ENCODE measurements at places on chromosomes 11 and 22.

DNA sequence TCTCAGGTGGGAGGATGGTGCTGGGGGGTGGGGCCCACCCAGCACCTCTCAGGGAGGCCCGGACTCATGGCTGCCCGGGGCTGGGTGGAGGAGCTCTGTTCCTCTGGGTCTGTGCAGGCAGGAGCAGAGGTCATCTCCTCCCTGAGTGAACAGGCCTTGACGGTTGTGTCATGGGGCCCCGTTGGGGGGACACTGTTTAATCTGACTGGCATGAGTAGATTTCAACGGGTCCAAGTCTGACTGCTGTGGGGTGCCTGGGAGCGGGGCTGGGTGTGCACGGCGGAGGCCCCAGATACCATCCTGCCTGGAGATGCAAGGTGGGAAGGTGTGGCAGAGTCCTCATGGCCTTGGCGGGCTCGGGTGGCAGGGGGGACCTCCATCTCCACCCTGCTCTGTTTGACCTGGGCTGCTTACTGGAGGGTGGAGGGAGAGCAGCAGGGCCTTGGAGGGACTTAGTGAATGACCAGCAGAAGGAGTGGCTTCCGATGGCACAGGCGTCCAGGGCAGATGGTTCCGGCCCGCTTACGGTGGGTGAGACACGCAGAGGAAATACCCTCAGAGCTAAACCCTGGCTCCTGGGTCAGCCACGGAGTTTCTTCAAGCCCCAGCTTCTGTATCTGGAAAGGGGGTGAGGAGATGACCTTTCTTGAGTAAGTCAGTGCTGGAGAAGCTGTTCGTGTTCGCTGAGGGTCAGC lies 48.7 kb downstream of the SMIM38 start:
- DNase-seq: no peak

DNA sequence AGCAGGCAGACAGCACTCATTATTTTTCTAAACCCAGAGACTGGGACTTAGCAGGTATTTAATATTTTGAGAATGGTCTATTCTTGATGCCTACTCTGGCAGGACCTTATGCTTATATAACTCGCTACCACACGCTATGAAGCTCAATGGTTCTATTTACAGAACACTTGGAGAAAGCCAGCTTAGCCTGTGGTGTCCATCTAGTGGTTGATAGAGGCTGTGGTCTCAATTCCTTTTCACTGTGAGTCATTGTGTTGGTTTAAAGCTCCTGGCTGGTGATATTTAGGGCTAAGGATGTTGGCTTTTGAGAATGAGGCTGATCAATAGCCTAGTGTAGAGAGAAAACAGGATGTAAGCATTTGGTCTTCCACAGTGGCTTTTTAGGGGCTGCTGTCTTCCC lies 206.4 kb downstream of the DBX1 start:
- no peak for DNase-seq

DNA sequence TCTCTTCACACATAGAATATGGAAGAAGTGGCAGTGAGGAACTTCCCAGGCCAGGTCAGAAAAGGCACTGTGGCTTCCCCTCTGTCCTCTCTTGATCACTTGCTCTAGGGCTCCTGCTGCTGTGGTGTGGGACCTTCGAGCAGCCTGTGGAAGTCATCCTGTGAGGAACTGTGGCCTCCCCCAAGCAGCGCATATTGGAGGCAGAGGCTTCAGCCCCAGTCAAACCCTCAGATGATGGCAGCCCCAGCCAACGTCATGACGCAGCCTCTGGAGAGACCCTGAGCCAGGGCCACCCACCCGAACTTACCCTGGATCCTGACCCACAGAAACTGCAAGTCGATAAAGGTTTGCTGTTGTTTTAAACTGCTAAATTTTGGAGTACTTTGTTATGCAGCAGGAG lies 444.9 kb downstream of the TBC1D22A start:
- no peak for DNase-seq

DNA sequence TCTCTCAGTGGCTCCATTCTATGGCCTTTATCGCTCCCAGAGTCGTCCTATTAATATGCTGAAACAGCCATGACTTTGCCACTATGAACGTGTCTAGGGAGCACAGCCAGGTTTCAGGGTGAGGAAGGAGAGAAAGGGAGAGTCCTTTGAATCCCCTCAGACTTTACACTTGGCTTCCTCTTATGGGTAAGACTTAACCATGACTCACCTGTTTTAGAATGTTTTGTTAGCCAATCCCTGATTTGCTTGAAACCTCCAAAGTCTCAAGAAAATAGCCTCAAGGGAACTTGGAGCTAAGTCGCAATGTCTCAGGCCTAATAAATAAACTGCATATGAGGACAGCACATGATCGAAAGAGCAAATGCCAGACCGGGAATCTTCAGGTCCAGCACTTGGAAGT lies 131.2 kb upstream of the RCN1 start:
- DNase-seq: no peak

DNA sequence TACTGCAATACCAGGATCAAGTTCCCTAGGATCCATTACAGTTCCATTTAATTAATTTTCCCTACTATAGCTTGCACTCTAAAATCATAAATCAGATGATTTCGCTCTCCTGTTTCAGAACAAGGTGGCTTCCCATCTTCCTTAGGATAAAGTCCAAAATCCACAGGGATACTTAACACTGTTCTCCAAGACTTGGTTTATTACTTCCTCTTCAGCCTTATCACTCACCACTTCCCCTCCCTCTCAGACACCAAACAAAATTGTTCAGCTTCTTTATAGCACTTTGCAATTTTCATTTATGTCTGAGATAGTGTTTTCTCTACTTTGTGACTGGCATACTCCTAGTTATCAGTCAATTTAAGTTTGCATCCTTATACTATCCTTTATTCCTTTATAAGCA lies 124.6 kb downstream of the GRIA4 start:
- DNase-seq: no peak

DNA sequence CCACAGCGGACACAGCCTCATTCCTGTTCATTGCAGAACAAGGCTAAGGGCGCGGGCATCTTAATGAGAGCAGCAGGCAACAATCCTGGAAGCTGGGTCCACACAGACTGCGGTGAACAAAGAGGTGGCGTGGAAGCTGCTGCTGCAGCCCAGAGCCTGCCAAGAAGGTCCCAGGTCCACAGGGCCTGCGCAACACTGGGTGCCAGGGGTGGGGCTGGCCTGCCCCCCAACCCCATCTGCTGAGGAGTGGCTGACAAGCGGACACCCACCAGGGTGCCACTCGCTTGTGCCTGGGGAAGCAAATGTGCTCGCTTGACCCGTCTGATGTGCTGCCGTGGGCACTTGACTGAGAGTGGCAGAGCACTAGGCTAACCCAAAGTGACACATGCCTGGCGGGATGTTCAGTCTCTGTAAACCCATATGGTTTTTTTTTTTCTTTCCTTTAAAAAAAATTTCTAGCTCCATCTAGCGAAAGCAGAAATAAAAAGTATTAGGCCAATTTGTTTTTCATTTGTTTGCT lies 83.2 kb upstream of the PITPNB start:
- DNase-seq: no peak

DNA sequence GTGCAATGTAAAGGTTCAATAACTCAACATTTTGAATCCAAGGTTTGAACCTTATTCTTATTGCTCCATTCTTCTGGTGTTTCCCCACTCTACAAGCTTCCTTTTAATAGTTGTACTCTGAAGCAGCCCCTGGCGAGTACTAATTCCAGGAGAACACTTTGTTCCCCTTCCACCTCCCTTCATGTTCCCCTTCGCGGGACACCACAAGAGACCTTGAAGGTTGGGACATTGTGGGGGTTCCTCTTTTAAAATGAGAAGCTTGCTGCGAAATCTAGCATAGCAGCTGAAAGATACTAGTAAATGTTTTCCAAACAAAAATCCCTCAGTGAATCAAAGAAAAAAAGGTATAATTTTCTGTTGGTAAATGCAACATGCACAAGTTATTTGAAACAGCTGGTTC lies 626.3 kb upstream of the LRRC4C start:
- no peak for DNase-seq

DNA sequence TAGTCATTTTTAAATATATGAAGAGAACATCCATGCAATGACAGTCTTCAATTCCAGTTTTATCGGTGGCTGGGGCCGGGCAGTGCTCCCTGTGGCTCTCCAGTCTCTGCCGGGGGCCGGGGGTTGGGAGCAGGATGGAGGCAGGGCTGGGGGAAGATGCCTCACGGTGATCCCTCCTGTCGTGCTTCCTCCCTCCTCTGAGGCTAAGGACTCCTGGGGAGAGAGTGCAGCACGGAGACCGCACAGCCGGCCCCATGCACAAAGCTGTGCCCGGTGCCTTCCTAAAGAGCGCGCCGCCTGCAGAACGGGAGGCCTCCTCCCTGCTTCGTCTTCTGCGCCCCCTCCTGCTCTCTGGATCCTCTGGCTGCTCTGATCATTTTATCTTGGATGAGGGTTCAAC lies 20.5 kb downstream of the GAL start:
- DNase-seq: no peak

DNA sequence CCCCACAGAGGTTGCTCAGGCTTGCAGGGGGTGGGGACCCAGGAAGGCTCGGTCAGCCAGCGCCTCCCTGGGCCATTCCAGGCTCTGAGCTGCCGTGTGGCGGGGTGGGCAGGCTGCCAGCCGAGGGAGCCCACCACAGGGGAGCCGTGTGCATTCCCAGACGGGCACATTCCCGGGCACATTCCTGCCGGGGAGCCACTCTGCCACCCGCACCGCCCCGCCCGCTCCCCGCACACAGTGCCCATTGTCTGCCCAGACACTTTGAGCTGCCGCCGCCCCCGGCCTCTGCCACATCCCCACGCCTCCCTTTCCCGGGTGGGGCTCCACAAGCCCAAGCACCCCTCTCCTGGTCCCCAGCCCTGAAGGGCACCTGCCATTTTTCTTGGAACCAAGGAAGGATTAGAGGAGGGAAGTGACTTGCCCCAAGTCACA lies 27.4 kb downstream of the RPL3 start:
- DNase-seq: no peak

Data from stimulated activated CD8-positive, alpha-beta memory T cell treated with anti-CD3 and anti-CD28 coated beads, Interleukin-4, amount 100 ng/mL, for 4 hours (primary cell).